ENCODE measurements at places on chromosomes 7 and 10.

- no peak for DNase-seq
Measured at GRCh38 chr7:16875861-16876260, 5.9 kb downstream of the AGR3 start.

DNA sequence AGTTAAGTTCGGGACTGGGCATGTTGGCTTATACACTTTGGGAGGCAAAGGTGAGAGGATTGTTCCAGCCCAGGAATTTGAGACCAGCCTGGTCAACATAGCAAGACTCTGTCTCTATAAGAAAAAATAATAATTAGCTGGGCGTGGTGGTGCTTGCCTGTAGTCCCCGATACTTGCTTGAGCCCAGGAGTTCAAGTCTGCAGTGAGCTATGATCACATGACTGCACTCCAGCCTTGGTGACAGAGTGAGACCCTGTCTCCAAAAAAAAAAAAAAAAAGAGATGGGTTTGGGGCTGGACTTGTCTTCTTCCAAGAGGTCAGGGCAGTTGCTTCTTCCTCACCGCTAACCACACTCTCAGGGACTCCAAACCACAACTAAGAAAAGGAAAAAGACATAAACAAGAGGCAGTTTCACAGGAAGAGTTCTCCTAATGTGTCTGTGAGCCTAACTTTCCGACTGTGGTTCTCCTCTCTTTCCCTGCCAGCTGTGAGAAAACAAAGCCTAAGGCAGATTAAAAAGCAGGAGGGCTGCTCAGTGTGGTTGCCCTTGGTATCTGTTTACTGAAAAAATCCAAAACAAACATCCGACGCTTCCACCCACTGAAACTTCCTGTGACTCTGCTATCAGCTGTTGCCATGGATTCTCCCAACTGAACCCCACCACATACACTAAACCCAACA lies 2.4 kb upstream of the SERPINE1 start:
- DNase-seq: no peak

DNA sequence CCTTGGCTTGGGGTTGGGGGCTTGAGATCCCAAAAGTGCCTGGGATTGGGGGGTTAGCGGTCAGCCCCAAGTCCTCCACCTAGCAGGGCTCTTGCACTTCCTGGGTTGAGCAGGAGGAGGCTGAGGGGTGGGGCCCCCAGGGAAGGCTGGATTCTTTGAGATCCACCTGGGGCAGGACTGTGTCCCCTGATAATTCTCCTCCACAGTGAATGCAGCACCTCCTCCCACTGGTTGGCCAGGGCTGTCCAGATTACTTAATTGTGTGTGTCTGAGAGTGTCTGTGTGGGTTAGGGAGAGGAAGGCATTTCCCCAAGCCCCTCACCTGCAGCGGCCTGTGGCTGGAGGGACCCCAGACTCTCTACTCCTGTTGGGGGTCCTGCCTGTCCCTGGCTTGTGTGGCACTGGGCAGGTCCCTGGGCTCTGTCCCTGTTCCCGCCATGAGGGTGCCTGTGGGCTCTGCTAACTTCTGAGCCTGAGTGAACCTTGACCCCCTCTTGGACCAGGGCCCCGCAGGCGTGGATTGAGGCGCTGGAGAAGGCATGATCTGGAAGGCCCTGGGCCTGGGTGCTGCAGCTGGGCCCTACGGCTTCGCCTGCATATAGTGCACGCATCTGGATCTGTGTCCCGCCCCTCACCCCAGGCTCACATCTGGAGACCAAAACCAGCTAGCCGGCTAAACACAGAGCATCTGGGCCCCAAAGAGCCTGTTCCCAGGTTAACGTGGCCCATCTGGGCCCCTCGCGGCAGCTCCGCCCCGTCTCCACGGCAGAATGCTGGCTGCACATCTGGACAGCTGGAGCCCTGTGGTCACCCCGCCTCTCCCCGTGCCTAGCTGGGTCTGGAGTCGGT lies 10.4 kb downstream of the TMEM270 start:
- no peak for DNase-seq

DNA sequence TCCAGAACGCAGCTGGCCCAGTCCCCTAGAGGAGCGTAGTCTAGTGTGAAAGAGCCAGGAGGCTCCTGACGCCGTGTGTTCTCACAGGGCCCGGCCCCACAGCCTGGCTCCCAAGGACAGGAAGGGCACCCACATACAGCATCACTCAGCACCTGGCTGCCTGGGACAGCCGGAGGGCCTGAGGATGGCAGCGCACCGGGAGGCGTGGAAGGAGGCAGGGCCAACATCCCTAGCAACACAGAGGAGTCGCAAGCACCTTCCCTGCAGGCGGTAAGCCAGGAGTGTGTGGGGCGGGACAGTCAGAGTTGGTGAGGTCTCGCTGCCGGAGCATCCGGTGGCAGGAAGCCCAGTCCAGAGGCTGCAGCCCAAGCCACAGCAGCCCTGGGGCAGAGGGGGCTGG lies 125.8 kb downstream of the MAD1L1 start:
- no peak for DNase-seq
